ENCODE measurements at places on chromosomes 2 and 18.

GRCh38 chr2:219380926-219381325 is 6.8 kb downstream of the DNPEP start:
- DNase-seq: no peak

GRCh38 chr2:31312898-31313297 is 78.9 kb downstream of the EHD3 start:
- no peak for DNase-seq

DNA sequence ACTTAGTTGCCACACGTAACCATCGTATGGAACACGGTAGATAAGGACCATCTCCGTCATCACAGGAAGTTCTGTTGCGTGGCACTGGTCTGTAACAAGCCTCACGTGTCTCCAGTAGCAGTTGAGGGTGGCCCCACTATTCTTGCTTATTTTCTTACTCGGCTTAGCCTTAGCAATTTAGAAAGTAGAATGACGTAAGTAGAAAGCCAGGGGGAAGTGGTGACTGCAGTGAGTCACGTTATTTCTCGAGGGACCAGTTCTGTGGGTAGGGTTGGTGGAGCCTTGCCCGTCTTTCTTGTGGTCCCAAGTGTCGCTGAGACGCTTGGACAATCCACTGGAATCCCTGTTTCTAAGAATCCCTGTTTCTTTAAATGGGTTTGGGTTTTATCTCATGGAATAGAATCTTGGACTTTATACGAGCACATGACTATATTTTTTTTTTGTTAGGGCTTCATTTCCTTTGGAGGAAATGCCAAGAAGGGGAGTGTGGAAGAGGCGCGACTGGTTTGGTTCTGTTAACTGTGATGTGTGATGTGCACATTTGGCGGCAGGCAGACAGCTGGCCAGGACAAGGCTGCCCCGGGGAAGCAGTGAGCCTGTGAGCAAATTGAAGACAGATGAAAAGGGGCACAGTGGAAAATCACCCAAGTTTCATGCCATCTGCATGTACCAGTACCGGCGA is 96.2 kb downstream of the CABLES1 start:
- no peak for DNase-seq

DNA sequence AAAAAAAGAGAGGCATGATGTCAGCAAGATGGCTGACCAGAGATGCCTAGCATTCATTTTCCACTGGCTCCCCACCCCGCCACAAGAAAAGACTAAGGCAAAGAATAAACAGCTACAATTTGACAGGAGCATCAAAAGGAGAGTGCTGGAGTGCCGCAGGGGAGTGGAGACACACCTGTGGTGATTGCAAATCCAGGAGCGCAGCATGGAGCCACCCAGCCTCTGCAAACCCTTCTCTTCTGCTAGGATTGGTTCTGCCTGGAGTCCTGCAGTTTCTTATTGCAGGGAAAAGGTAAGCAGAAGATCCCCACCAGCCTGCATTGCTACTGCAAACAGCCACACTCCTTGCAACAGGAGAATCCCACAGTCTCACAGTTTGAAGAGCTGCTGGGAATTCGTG is 26.1 kb downstream of the BOLL start:
- DNase-seq: no peak

- no peak for DNase-seq
These were observed 23.2 kb downstream of the METTL8 start for GRCh38 chr2:171410624-171411023.

DNA sequence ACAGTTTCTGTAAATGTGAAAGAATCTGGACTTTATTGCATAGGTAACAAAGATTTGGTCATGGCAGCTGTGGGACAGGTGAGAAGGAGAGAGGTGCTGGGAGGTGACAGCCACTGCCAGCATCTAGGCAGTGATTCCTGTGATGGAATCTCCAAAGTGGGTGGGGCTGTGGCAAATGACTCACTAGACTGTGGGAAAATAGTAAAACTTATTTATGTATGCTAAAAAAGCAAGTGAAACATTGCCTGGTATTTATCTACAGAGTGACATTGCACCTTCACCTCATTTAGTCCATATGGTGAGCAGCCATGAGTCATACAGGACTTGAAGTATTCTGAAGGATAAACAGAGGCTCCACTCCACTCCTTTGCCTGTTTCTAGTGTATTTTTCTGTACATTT is 145.3 kb upstream of the MEX3C start:
- no peak for DNase-seq

- peak; percentile 24 for DNase-seq
These were observed 428.0 kb downstream of the FBXO15 start for GRCh38 chr18:73719611-73720010.

DNA sequence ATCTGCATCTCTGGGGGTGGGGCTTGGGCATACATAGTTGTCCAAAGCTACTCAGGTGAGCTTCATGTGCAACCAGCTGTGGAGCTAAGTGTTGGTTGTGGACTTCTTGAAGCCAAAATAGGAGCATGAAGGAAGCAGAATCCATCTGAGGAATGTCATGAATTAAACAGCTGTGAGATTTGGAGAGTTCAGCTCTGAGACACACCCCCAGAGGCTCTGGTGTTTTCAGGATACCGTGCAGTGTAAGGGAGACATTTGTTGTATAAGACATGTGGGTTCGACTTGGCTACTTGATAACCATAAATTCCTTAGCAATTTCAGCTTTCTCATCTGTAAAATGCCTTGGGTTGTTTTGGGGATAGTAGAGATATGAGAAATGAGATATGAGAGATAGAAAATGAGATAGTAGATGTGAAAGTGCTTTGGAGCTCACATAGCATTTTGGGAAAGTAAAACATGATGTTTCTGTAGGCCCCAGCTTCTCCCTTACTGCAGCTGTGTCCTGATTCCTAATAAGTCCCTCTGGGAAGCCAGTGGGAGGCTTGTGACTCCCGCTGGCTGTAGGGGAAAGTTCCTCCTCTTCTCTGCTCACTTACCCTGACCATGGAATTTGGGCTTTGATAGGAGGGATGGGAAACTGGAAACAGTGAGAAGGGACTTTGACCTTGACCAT is 50.0 kb downstream of the DPYSL5 start:
- DNase-seq: no peak

DNA sequence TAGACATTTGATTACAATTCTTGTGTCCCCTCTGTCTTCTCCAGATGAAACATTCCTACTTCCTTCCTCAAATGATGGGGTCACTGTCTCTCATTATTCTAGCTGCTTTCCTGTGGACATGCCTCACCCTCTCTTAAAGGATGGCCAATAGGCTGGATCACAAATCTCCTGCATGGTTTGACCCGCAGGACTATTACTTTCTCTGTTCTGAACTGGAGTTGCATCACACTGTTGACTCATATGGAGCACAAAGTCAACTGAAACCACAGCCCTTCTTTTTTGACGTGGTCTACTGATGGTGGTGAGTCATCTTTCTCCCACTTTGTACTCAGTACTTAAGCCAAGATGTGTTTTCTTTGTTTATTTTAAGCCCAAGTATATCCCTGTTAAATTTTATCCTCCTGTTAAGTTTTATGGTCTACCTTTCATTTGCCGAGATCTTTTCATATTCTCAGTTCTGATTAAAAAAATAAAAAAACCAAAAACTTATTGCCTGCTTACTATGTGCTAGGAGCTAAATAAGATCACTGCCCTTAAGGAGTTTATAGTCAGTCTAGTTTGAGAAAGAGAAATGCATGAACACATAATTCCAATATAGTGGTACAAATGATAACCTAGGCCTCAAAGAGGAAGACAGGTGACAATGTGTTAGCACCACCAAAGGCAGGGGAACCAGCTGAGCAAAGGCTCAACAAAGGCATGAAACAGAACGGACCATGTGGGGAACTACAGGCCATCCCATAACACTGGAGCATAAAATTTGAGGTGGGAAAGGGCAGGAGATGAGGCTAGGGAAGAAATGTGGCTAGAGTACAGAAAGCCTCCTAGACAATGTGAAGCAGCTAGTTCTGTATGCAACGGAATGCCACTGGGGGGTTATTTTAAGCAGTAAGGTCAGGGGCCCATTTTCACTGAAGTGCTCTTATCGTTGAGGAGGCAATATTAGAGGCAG is 67.6 kb upstream of the ZFP36L2 start:
- no peak for DNase-seq

GRCh38 chr2:181985632-181986205 is at the start of gene PPP1R1C:
Gene PPP1R1C, plus strand, starts transcription at chr2:181985853. Its CDS starts 258 bp downstream, at chr2:181986111.
- no peak for DNase-seq

GRCh38 chr2:163593982-163594381 is 141.8 kb downstream of the FIGN start:
- no peak for DNase-seq

- no peak for DNase-seq
These were observed 54.5 kb downstream of the RASGRP3 start for GRCh38 chr2:33530690-33531548.

DNA sequence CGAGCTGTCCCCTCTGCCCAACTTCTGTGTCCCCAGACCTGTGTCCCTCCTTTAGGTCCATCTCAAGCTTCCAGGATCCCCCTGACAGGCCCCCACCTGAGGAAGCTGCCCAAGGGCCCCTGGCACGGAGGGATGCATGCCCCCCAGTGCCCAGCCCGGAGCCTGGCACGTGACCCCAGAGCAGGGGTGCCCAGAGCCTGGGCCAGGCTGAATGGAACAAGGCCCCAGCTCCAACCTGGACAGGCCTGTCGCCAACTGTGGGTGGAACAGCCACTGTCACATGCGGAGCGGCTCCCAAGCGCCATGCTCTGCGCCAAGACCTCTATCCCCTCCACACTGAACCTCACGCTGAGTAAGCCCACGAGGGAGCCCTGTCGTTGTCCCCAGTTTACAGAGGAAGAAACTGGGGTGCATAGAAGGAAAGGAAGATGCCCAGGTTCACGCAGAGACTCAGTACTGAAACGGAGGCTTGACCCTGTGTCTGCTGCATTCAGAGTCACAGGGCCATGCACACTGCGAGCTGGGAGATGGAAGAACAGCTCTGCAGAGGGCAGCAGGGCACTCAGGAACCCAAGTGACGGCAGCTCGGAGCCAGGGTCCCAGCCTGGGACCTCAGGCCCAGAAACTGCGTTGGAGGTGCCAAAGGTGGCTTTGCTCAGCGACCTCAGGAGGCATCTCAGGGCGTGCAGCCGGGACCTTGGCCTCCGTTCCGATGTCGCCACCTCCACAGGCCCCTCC is 5.5 kb upstream of the ECEL1 start:
- DNase-seq: no peak

GRCh38 chr2:136985044-136985443 is 219.7 kb downstream of the THSD7B start:
- no peak for DNase-seq

GRCh38 chr18:36519358-36519757 is 221.8 kb downstream of the FHOD3 start:
- DNase-seq: no peak

DNA sequence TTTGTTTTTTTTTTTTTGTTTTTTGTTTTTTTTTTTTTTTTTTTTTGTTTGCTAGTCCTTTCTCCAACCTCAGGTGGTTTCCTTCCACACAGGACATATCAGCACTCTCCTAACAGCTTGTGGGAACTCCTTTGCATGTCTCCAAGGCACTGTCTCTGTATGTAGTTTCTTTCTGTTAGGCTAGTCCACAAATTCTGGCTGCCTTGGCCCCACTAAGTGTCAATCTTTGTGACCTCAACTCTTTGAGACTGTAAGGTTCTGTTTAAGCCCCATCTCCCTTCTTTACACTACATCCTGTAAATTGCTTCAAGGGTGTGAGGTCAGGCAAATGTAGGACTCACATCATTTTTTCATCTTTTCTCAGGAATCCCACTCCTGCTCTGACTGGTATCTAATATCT is 85.1 kb downstream of the NCOA1 start:
- no peak for DNase-seq

DNA sequence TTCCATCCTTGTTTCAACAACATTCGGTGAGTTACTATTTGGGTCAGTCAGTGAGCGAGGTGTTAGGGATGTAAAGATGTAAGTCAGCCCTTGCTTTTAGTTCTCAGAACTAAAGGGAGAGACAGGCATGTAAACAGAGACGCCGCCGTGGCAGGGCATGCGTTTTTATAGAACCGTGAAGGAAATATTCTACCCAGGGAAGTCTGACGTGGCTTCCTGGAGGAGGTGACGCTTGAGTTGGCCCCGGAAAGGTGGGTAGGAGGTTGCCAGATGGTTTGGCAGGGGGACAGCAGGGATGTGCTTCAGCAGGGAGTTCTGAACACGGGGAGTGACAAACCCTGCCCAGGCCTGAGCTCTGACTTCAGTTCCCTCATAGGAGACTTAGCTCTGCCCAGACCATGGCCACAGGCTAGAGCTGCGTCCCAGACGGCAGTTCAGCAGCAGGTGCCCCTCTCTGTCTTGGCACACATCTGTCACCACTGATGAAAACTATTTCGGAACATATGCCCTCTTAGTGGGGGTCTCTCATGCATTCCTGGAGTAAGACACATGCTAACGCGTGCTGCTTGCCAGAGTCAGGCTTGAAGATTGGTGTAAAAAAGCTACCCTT is 23.4 kb upstream of the RPL31 start:
- DNase-seq: no peak

DNA sequence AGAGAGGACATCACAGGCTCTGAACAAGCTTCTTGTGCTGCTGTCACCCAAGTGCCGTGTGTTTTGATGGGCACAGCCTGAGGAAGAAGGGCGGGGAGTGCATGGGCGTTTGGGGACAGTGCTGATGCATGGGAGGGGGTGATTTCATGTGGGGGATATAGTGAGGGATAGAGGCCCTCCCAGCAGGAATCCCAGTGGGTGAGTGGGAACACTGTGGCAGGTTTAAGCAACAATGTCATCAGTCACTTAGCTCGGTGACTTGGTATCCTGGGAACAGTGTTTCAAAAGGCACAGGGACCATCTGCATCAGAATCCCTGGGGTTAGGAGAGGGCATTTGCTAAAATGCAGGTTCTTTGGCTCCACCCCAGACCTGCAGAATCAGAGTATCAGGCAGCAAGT is 609 bp downstream of the SIGLEC15 start:
- no peak for DNase-seq

DNA sequence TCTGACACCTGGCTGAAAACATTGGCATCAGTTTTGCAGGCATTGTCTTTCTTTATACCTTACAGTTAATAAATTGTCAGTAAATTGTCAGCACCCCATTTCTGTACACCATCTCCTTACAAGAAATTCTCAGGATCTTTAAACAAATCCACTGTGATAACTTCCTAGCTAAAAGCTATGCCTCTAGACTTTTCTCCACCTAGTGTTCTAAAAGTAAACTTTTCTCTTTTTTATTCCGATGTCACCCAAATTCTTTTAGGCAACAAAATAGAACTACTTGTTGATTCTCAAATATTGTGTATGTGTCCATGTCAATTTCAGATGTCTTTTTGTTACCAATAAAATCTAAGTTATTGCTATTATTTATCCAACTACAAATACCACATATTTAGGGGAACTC is 617.4 kb upstream of the NRXN1 start:
- DNase-seq: no peak

Measured in NCI-H2029 treated with DMSO at 0.1 percent for 48 hours (cell line).